Muscle of leg (tissue), 16 donors: ENCODE measurements at places on chromosomes 1 and 21. TPM values are rescaled to one million over a fixed set of nuclear protein-coding genes. Genes with fewer than 3 reads are reported as not detected.
A peak's percentile ranks its signal among the peaks of the same experiment; 100 is the strongest.

The SMCP gene
- total RNA-seq = not detected

The PLEKHG5 gene
- 12.1 TPM for total RNA-seq

The PRAMEF11 gene
- not detected for total RNA-seq

The ADAMTS5 gene
- 13.0 TPM for total RNA-seq

The CATSPER4 gene
- not detected for total RNA-seq

The PPFIA4 gene
- 22.4 TPM for total RNA-seq

The OR2T27 gene
- total RNA-seq = not detected

The FCGR1A gene
- 1.4 TPM for total RNA-seq

The DIO1 gene
- not detected for total RNA-seq

The CTPS1 gene
- 12.3 TPM for total RNA-seq

DNA sequence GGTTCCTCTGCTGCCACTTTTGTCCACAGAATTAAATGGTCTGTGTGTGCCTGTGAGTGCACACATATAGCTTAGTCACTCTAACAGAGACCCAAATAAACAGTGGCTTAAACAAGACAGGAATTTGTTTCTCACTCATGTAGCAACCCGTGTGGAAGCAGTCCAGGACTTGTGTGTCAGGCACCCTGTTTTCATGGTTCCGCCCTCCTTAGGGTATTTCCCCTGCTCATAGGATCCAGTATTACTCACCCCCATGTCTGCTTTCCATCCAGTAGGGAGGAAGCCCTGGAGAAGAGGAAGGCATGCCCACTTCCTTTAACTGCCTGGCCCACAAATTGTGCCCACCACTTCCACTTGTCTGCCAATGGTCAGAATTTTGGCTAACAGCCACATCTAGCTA is 41.3 kb upstream of the TACSTD2 start:
- DNase-seq = peak; percentile 27

DNA sequence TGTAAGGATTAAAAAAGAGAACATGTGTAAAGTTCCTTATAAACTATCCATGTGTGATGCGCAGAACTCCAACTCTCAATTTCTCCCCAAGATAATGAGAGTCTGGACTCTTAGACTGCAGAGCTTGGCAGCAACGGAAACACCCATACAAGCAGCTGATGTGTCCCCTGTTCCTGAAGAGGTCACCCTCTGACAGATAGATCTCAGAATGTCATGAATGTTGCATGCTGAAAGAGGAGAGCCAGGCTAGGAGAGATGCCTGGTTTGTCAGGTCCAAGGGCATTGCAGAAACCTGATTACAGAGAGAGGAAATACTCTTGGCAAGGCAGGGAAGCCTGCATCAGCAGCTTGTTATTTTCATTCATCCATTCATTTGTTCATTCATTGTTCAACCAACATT is 24.2 kb downstream of the MTARC1 start:
- DNase-seq = peak; percentile 39

GRCh38 chr1:244242446-244242845 is 191.4 kb downstream of the ZBTB18 start:
- DNase-seq = no peak

- DNase-seq = no peak
These were observed 683.1 kb downstream of the LTN1 start for GRCh38 chr21:28309596-28309995.

DNA sequence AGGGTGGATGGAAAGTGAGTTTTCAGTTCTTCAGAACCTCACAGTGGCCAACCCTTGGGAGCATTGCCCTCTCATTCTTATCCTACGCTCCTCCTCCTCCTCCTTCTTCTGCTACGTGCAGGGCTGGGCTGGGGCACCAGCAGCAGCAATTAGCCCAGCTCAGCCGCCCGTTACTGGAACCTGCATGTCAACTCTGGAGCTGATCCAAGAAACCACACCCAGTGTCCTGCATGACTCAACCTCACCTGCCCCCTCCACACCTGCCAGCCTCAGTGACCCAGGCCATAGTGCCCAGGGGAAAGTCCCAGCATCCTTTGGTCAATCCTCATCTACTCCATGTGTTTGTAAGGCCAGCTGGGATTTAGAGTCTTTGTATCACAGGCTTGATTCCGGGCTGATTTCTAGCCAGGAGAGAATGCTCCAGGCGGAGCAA is 12.6 kb downstream of the ELF3 start:
- no peak for DNase-seq

DNA sequence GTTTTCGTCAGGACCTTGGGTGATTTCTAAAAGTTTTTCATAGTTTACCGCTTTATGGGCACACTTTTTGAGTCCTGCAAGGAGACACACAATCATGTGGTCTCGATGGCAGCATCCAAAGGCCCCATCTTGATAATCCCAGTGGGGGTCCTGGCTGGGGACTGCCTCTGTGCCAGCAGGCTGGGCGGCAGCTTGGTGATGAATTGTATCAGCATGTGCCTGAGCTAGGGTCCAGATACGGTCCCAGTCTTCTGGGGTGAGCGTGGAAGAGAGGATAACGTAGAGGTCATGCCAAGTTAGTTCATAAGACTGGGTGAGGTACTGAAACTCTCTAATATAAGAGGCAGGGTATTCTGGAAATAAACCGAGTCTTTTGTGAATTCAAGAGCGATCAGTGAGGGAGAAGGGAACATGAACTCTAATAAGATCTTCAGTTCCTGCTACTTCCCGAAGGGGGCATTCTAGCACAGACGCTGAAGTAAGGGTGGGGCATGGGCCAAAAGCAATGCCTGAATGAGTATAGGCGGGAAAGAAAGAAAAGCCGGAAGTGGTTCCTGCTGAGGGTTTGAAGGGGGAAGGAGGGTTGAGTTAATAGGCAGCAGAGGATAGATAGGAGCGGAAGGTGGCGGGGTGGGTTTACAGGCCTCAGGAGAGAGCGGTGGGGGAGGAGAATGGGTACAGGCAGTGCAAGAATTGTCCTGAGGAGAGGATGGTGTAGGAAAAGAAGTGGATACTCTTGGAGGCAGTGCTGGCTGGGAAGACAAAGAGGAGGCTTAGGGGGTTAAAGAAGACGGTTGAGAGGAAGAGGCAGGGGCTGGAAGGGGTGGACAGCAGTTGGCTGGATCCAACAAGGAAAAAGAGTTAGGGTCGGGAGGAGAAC is 1.6 kb downstream of the ERVH48-1 start:
- peak; percentile 94 for DNase-seq

DNA sequence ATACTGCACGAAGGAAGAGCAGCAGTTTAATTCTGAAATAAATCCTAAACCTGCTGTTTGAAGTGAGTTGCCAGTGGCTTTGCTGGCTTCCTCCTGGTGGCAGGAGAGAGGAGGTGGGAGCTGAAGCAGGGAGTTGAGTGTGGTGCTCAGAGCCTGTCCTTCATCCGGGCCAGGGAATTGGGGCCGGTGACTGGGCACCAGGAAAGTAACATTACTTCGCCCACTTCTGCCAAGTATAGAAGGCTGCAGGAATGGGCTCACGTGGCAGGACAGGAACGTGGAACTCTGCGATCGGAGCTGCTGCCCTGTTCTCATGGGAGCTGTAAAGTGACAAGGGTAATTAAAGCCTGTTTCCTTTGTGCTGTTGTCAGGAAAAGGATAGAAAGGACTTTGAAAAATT is 8.7 kb downstream of the TOR3A start:
- no peak for DNase-seq

DNA sequence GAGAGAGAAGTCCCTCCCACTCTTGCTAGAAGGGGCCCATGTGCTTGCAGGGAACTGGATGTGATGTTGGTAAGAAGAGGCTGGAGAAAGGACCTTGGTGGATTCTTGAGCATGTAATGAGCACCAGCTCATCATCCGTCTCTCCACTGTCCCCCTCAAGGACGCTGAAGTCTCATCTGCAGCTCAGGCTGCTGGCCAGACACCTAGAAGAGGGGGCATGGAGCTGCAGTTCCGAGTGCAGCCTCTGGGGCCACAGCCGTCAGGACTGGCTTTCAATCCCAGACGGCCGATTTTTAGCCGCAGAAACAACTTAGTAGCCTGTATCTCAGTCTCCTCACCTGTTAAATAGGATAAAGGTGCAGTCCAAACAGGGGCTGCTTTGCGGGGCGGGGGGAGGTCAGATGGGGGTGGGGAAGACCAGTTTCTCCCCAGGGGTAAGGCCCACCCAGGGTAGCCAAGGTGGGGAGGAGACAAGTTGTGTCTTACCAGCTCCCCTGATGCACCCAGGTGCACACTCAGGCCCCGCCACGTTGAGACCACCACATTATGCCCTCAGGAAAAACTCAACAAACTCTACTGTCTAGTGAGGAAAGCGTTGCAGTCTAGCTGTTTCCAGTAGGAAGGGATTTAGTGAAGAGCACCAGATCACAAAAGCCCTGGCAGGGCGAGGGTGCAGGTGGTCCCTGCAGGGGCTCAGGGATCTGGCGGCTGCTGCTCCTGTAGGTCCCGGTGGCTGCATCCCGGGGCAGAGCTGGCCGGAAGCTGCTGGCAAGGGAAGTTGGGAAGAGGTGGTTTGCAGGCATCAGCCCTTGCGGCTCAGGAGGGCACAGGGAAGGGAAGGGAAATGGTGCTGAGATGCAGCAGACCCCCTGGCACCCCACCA is 29.5 kb downstream of the LDLRAP1 start:
- peak; percentile 42 for DNase-seq

GRCh38 chr21:26443867-26444266 is 129.2 kb downstream of the CYYR1 start:
- no peak for DNase-seq

DNA sequence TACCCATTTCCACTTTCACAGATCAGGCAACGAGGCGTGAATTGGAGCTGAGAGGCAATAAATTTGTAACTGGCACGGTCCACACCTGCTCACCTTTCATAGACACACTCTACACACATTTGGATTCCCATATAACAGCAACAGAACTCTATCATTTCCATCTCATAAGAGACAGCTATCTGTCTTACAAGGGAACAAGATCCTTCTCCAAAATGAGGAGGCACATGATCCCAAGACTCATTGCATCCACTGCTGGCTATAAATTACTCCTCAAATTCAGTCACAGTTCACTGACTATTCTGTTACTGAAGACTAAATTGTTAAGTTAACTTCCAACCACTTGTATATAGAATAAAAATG is 342.8 kb downstream of the MATN1 start:
- DNase-seq = no peak

- DNase-seq = no peak
These were observed 34.7 kb downstream of the CSMD2 start for GRCh38 chr1:34130306-34130705.

- DNase-seq = no peak
These were observed 39.0 kb upstream of the CD5L start for GRCh38 chr1:157880621-157881020.

DNA sequence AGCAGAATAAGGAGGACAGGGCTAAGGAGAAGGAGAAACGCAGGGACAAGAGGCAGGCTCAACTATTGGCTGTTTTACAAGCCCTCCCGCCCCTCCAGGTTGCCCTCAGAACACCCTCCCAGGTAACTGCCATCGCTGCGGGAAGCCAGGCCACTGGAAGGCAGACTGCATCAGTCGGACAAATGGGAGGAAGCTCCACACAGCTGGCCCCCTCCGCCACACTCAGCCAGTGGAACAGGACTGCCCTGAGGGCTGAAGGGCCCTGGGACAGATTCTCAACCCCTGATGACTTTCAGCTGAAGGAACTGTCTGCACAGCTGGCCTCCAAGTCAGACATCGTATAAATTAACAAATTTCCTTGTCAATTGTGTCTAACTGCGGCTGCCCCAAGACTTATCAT is 21.8 kb downstream of the LRRC3 start:
- DNase-seq = no peak

DNA sequence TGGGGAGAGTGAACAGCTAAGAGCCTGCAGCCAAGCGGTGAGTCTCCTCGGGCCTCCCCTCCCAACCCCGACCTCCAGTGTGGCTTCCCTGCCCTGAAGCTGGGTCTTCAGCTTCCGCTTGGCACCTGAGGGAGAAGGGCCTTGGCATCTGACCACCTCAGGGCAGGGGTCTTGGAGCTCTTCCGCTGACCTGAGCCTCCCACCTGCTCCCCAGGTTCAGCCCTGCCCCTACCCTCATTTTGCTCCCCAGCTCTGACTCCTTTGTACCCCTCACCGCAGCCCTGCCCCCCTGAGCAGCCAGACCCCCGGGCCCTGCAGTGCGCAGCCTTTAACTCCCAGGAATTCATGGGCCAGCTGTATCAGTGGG is 4.9 kb downstream of the ADAMTSL4 start:
- no peak for DNase-seq

GRCh38 chr1:65177457-65177856 is 29.5 kb downstream of the AK4 start:
- no peak for DNase-seq

DNA sequence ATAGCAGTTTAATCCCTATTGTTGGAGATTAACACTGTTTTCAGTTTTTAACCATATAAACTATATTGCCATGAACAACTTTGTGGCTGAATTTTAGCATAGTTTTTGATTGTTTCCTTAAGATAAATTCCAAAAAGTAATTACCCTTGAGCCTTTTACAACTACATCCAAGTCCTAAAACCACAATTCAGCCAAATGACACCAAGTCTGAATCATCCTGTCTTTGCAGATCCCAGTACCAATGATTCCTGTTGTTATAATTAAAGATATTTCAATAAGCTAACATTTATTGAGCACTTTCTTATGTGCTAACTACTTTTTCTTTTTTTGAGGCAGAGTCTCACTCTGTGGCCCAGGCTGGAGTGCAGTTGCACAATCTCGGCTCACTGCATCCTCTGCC is 35.6 kb downstream of the IL23R start:
- DNase-seq = no peak
